ENCODE measurements at places on chromosomes 6 and 20.

GRCh38 chr6:31663961-31664789, 622 bp downstream of the GPANK1 start:
- DNase-seq: no peak

GRCh38 chr6:146337376-146337775, 206.3 kb upstream of the RAB32 start:
- DNase-seq: no peak

- DNase-seq: no peak
Observed at GRCh38 chr6:26044140-26045064, 42.8 kb upstream of the HFE start.

- DNase-seq: no peak
Observed at GRCh38 chr6:138716971-138717665, 56.5 kb upstream of the CCDC28A start.

GRCh38 chr6:31750411-31751022, 10.7 kb downstream of the MSH5 start:
- DNase-seq: no peak

- DNase-seq: no peak
Observed at GRCh38 chr6:138500867-138501446, 1.7 kb upstream of the NHSL1 start.

GRCh38 chr20:62830821-62831220, 14.0 kb downstream of the COL9A3 start:
- DNase-seq: no peak

GRCh38 chr6:117432273-117432672, 6.5 kb upstream of the ROS1 start:
- no peak for DNase-seq

GRCh38 chr20:36378686-36379085, 72.5 kb downstream of the DLGAP4 start:
- DNase-seq: no peak

DNA sequence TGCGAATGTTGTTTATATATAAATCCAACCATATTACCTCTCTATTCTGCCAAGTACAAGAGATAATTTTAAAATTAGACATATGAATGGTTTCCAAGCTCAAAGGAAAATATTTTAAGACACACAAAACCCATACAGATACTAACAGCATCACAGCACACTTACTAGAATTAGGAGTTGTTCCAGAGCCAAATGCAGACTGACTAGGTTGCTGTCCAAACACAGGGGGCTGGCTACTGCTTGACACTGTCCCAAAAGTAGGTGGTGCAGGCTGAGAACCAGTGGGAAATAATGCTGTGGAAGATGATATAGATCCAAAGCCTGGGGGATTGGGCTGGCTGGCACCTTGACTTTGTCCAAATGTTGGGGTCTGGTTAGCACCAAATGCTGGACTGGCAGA, 24.3 kb downstream of the FAM8A1 start:
- no peak for DNase-seq

DNA sequence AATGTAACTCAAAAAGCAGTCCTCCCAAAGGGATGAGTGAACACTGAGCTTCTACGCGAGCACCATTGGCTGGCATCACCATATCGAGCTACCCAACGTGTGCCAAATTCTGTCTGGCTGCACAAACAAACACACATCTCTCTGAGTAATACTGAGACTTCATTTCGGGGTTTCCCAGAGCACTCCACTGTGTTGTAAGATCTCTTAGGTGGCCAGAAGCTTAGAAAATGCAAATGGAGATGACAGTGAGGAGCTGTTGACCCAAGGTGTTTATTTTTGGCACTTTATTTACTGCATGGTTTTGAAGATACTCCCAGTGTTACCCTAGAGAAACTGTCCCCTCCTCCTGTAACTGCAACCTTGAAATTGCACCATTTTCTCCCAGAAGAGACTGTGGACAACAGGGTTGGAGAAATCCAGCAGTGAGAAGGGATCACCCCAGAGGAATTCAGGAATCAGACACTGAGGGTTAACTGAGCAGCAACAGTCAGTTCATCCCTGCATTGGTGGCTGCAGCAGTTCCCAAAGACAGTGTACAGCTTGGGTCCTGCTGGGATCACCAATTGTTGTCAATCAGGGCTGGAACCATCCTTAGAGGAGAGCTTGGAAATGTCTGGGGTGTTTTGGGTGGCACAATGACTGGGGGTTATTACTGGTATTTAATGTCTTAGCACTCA, 1.0 kb upstream of the RIPOR2 start:
- no peak for DNase-seq

DNA sequence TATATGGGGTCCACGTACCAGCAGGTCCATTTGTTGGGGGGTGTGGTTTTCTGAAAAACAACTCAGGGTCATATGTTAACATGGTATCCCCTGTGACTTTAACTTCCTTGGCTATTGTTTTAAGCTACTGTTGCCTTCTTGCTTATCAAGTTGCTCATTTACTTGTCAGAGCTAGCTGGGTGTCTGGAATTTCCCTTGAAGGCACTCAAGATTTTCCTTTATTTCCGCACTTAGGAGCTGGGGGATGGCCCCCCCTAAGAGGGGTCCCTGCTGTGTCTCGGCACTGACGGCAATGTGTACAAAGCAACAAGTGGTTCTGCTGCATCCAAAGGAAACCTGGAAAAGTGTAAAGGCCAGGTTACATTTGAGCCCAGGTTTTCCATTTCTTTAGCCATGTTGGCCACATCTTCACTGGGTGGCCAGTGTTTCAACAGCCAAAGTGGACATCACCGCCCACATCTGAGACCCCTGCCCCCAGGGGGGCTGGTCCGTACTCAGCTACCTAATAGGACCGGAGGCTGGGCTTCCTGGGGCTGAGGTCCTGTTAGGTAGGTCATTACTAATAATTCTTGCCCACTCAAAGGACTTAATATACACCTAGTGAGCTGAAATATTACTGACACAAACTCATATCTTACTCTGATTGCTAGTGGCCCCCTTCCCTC, 24.8 kb upstream of the SYNDIG1 start:
- DNase-seq: no peak

DNA sequence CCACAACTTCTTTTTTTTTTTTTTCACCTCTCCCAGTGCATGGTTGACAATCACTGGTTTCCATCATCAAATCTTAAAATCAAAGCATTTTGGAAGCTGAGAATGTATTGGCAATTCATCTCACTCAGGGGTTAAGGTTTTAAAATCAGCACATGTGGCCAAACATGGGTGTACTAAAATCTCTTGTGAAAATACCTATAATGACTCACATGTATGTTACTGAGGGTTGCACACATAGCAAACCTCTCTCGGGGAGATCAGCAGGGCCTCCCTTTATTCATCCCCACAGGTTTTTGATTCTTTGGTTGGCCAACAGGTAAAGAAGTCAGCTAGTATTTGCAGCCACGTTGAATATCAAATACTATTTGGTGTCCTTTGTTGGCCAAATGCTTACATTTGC, 44.3 kb upstream of the OCSTAMP start:
- no peak for DNase-seq

- DNase-seq: no peak
Observed at GRCh38 chr6:142886431-142887170, 58.4 kb downstream of the HIVEP2 start.

DNA sequence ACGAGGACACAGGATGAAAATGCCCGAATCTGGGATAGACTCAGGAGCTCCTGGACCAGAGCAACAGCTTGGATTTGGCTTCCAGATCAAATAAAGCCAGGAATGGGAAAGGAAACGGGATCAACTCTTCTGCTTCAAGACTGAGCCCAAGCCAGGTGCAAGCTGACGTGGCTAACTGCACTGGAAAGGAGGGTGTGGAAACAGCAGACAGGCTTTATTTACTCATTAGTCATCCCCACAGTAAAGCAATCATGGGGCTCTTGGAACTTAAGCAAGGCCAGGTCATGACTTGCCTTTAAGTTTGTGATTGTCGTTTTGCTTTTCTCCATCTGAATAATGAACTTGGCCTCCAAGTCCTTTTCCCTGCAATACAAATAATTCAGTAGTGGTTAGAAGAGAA, 45.2 kb downstream of the KIF16B start:
- DNase-seq: no peak

DNA sequence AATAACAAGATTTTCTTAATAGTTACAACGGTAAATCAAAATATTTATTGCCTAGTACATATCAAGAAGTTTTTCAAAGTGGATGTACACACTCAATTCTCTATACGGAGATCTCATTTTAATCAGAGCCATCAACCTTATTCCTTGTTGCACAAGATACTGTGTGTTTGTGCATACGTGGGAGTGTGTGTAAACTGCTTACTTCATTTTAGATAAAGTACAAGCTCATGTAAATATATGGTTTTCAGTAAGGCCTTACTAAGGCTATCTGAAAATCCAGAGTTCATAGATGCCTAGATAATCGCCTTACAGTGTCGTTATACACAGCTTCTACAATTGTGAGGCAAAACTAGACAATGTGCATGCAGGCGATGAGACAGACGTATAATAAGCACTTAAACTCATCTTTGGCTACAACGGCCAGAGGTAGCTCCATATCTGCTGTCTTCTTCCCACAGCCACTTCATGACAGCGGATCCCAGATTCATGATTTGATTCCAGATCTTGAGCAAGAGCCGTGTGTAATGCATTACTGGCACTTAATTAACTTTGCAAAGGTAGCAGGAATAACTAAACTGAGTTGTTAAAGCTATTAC, 2.5 kb downstream of the PERP start:
- DNase-seq: no peak

GRCh38 chr6:42509256-42509655, 54.6 kb upstream of the UBR2 start:
- no peak for DNase-seq

GRCh38 chr6:123276546-123276980, 280.5 kb downstream of the CLVS2 start:
- DNase-seq: no peak

DNA sequence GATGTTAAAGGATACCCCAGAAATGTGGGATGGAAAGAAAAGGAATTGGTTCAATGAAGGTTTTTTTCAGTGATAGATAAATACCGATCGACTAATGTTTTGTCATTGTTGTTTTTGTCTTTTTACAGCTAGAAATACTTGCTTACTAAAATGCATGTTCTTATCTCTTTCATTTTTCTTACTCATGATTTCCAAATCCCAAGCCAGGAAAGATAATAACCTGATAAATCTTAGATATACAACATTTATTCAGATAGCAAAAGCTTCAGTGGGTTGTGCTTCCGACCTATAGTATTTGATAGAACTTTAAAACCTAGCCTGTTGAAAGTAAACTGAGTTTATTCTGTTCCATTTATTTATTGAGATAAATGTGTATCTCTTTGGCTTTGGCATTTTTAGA, 187.5 kb downstream of the EDN1 start:
- DNase-seq: no peak

DNA sequence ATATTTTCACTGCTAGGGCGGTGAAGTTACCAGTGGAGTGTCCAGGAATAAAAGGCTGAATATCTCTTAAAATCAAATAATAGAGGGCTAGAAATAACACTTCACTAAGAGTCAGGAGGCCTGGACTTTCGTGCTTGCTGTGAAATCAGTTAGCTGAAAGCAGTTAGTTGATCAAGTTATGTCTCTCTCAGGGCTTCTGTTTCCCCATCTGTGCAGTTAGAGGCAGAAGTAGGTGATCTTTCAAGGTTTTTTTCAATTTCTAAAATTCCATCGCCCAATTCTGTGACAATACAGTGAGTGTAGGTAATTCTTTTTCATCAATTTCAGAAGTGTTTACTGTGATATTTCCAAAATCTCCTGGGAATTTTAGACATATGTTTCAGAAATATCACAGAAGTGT, 72.5 kb upstream of the GLP1R start:
- DNase-seq: no peak

GRCh38 chr6:149925253-149925973, 2.5 kb upstream of the RAET1G start:
- DNase-seq: no peak

DNA sequence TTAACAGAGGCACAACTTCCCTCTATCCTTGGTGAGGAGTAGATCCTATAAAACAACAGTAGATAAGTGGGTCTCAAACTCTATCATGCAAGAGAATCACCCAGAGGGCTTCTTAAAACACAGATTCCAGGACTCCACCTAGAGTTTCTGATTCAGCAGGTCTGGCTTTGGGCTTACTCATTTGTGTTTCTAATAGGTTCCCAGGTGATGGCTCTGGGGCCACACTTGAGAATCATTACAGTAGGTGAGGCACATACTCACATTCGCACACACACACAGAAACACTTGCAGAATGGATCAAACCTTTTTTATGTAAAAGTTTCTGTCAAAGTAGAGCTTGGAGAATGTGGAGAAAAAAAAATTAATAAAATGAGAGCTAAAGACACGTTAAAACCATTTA, 52.4 kb downstream of the TMEM242 start:
- no peak for DNase-seq

- DNase-seq: no peak
Observed at GRCh38 chr20:63955281-63955826, 862 bp downstream of the UCKL1 start.

DNA sequence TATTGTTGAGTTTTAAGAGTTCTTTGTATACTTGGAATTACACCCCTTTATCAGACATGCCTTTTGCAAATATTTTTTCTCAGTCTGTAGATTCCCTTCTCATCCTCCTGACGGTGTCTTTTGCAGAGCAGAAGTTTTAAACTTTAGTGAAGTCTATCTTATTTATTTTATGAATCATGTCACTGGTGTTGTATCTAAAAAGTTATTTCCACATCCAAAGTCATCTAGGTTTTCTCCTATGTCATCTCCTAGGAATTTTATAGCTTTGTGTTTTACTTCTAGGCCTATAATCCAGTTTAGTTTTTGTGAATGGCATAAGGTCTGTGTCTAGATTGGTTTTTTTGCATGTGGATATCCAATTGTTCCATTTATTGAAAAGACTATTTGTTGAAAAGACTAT, 271.3 kb downstream of the KIF16B start:
- no peak for DNase-seq

GRCh38 chr6:113651120-113651519, 206.0 kb upstream of the MARCKS start:
- DNase-seq: no peak

DNA sequence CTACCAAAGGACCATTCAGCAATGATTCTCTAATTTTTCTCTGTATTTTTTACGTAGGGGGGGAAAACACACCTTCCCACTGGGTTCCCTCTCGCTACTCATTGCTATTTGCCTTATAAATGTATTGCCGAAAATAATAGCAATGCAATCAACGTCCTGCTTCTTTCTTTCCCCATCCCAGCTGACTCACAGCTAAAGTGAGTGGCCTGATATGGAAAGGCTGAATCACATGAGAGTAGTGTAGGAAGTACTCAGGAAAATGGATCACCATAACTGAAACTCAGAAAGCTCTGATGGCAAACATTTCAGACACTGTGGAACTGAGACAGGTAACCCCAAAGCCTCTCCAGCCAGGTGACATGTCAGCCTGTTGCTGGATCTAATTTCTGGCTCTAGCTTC, 49.3 kb upstream of the SRPK1 start:
- no peak for DNase-seq

- DNase-seq: no peak
Observed at GRCh38 chr20:52801628-52802006, 170.5 kb upstream of the TSHZ2 start.

GRCh38 chr6:16413399-16413798, 175.0 kb downstream of the GMPR start:
- DNase-seq: no peak

GRCh38 chr6:34490390-34491090, 24.7 kb downstream of the PACSIN1 start:
- DNase-seq: no peak
